ENCODE measurements at places on chromosomes 3 and 15.

- peak; percentile 65 for DNase-seq
These were observed 66.0 kb downstream of the ST6GAL1 start for GRCh38 chr3:186996356-186996755.

GRCh38 chr15:48025118-48025517, 95.7 kb upstream of the SLC24A5 start:
- no peak for DNase-seq

DNA sequence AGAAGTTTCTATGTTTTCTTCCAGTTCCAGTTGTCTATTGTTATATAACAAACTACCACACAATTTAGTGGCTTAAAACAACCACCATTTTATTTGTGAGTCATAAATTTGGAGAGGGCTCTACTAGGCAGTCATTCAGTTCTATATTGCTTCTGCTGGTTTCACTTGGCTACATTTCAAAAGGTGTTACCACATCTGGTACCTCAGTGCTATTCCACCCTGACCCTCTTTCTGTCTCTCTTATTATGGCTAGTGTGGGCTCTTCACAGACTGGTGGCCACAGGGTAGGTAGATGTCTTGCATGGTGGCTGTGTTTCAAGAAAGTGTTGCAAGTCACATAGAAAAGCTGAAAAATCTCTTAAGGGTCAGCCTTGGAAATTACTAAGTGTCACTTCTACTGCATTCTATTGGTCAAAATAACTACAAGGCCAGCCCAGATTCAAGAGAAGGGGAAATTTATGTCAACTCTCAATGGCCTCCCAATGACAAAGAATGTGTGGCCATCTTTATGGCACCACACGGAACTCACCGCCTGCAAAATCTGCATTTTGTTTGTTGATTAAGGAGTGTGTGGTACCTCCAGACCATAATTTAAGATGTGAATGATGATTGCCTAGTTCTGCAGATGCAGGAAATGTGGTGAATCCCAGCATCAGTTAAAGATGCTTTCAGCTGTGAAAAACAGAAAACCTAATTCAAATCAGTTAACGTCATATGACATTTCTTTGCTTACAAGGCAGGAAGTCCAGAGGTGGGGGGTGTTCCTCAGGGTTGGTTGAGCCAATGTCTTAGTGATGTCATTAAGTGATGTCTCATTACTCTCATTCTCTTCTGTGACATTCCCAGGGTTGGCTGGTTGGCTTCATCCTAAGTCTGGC, 105.8 kb upstream of the RASGRP1 start:
- no peak for DNase-seq

DNA sequence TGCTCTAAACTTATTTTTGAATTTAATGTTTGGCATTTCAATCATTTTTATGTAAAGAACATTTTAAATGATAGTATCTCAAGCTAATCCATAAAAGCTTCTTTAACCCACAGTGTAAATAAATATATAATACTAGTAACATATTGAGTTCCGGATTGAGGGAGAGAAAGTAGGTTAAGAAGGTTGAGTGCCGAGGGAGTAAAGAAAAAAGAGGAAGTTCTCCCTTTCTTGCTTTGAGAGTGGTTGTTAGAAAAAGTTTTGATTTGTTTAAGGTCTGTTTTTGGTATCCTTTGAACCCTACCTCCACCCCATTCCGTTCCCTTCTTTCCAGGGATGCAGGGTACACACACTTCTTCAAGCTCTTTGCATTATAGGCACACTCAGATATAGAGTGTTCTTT, 130.8 kb downstream of the VPS8 start:
- DNase-seq: no peak

GRCh38 chr15:55819397-55820034, 76.6 kb upstream of the PRTG start:
- no peak for DNase-seq

DNA sequence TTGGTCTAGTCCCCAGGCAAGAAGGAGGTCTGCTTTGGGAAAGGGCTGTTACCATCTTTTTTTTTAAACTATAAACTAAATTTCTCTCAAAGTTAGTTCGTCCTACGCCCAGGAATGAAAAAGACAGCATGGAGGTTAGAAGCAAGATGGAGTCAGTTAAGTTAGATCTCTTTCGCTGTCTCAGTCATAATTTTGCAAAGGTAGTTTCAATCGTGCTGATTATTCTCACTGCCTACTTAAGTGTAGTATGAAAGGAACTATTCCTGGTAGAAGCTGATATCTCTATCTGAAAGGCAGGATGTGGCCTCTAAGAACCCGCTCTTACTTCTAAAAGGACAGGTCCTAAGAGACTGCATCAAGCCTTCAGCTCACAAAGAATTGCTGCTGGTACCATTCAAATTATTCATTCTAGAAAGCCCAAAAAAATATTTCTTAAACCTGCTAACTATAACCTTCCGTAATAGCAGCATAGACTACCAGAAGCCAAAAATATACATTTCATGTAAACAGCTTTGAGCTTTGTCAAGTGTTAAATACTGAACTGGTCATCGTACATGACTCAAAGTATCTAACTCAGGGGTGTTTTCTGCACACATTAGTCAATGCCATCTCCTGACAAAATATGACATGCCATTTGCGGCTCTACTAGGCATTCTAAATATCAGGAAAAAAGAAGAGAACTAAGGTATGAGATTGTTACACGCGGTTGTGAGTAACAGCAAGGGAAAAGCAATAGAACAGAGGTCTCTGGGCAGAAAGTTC, 96.0 kb upstream of the CCDC80 start:
- no peak for DNase-seq

DNA sequence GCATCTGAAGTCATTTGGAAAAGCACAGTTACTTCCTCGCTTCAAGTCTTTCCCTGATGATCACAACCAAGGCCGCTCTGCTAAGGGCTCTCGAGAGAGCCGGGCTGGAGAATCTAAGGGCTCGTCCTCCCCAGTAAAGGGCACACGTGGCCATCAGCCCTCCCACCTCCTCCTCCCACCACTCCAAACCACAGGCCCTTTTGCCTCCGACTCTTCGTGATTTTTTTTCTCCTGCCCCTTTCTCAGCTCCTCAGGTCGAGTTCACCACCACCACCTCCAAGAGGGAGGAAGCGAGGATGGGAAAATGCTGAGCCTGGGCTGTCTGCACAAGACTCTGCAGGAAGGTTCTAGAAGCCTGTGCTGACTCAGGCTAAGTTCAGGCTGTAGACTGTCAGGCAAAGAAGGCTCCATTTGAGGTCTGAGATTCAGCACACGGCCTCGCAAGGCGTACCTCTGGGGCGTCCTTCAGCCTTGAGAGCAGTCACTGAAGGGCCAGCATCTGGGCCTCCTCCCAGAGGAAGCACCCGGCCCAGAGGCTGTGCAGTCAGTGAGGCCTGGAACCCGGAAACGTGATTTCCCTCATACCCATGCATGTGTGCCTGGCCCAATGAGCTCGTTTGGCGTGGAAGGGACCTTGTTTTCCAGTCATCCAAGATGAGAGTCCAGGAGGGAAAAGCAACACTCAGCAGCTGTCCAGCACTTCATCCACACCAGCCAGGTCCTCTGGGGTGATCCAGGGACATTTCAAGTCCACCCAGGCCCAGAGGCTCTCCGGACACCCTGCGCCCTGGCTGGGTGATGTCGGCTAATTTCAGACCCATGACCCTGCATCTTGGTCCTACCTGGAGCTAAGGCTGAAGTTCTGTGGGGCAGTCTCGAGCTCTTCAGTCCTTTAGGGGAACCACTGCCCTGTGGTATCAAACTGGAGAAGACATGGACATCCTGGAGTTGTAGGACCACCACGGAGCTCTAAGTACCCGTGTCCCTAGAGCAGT, 196.8 kb downstream of the XXYLT1 start:
- DNase-seq: no peak

- no peak for DNase-seq
These were observed 2.3 kb upstream of the INSYN1 start for GRCh38 chr15:73755481-73755880.

DNA sequence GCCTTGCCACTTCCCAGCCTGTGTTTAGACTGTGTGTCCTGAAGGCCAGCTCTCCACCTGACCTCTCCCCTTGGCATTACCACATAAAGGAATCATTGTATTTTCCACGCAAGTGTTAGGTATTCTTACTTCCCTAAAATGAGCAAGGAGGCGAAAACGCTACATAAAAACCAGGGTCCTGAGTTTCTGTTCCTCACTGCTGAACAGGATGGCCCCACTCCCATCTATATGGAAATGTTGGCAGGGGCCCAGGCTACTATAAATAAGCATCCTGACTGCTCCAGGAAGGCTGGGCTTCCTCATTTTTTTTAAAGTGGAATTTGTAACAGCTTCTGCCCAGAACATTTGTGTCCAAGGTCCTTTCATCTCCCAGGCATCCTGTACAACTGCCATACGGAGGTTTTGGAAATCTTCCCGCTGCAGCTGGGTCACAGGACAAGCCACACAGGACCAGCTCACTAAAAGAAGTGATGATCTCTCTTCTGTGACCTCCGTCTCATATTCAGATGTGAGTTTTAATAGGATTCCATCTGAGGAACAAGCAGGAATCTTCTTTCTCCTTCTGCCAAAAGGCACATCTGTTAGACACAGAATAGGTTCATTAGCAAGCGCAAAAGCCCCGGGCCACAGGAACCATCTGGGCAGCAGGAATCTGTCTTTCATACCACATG, 56.4 kb upstream of the LIMD1 start:
- no peak for DNase-seq

DNA sequence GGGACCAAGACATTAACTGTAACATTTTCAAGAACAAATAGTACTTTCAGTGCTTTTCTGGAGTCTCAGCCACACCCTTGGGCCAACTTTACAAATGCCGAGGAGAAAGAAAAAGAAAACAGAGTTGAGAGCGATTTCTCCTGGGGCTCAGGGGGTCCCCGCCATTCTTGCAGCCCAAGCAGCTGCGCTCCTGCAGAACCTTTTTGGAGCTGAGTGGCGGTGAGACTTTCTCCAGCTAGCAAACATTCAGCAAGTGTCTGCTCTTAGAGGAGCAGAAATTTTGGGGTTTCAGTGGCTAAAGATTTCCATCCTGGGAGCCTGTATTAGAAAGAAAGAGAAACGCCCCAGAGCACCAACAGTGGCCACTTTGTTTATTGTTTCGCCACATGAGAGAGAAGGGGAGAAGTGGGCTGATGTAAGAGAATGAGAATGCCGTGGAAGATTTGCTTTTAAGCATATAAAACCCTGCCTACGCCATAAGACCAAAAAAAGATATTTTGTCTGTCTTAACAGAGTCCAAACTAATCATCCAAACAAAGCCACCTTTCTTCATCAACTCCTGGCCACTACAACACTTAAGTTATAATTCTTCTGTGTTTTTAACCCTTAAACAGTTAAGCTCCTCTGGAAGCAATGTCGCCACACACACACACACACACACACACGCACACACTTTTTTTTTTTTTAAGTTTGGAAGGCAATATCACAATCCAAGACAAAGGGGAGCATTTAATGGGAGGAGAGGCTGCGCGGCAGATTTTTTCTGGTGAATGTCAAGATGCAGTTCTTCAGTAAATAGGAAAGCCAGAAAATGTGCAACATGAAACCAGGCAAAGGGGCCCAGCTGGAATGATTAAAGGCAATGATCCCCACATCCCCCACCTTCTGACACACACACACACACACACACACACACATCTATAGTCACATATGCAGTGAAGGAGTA, 19.2 kb downstream of the EID1 start:
- DNase-seq: no peak
